Calu3 (cell line): ENCODE measurements at places on chromosomes 6 and 20.

DNA sequence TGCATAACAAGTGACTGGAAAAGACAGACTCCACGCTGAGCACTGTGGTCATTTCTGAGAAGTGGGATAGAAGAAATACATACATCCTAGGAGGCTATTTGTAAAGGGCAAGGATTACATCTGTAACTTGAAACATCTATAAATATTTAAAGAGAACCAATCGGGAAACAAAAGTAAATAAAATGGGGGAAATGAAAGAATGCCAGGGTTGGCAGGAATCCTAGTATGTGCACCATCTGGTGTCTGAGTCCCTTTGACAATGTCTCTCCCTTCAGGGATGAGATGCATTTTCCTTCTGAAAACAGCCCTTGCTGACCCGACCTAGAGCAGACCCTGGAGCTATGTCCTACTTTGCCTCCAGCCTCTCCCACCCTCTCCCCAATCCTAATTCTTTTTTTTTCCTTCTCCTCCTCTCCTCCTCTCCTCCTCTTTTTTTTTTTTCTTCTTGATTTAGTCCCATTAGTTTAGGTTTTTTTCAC, 53.2 kb downstream of the VSTM2L start:
- no peak for DNase-seq

DNA sequence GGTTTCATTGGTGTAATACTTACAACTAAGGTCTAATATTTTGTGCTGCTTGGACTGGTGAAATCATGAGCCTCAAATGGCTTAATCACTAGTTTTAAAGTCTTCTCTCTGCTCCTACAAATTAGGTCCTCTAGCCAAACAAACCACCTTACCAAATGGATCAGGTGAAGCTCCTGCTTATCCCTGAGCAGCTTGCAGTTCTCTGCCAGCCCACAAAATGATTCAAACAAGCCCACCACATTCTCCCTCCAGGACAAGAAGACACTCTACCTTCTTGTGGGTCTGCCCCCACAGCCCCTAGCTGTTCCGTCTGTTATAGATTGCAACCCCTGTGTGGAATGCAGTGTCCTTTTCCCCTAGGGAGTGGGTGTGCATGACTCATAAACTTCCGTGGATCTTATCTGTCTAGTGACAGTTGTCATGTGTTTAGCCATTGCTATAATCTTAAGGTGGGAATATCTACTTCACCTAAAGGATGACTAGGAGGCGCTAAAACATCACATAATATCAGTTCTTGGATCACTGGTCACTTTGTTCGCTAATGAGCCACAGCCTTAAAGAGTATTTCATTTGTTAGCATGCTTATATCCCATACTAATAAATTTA, 940.5 kb upstream of the MANEA start:
- DNase-seq, result no peak

- DNase-seq, result no peak
These were observed 41.2 kb downstream of the ZC3H12D start for GRCh38 chr6:149443411-149444181.

DNA sequence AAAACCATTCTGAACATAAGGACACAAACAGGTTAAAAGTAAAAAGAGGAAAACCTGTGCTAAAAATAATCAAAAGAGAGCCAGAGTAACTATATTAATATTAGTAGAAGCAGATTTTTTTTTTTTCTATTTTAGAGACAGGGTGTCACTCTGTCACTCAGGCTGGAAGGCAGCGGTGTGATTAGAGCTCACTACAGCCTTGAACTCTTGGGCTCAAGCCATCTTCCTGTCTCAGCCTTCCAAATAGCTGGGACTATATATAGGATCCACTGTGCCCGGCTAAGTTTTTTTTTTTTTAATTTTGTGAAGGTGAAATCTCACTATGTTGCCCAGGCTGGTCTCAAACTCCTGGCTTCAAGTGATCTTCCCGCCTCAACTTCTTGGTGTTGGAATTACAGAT, 33.4 kb upstream of the PLN start:
- no peak for DNase-seq

GRCh38 chr20:48773837-48774418, 53.9 kb downstream of the PREX1 start:
- no peak for DNase-seq

DNA sequence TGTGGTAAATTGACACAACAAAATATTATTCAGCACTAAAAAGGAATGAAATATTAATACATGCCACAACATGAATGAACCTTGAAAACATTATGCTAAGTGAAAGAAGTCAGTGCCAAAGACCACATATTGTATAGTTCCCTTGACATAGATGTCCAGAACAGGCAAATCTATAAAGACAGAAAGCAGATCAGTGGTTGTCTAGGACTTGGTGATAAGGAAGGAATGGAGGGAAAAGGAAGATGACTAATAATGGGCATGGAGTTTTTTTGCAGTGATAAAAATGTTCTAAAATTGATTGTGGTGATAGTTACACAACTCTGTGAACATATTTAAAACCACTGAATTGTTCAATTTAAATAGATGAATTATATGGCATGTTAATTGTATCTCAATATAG, 32.5 kb downstream of the TBX18 start:
- DNase-seq, result no peak

DNA sequence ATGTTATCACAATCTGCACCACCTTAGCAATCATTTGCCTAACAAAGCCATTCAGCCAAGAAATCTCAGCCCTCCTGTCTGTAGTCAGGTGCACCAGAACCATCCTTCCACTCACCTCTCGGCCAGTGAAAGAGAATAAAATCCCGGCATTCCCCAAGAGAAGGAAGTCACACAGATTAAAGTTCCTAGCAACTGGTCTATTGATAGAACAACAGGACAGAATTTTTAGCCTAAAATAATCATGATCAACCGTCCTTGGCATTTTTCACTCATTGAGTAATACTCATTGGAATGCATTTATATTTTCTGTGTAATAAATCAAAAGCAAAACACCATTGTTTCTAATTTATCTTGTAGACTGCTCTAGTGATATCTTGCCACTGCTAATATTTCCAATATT, 85.7 kb upstream of the CDH4 start:
- no peak for DNase-seq

GRCh38 chr20:32963176-32963575, 41.1 kb downstream of the SUN5 start:
- DNase-seq, result no peak

- no peak for DNase-seq
These were observed 487.4 kb downstream of the TENT5A start for GRCh38 chr6:81265106-81265505.

- no peak for DNase-seq
These were observed 175.2 kb upstream of the FERMT1 start for GRCh38 chr20:6298049-6298448.

DNA sequence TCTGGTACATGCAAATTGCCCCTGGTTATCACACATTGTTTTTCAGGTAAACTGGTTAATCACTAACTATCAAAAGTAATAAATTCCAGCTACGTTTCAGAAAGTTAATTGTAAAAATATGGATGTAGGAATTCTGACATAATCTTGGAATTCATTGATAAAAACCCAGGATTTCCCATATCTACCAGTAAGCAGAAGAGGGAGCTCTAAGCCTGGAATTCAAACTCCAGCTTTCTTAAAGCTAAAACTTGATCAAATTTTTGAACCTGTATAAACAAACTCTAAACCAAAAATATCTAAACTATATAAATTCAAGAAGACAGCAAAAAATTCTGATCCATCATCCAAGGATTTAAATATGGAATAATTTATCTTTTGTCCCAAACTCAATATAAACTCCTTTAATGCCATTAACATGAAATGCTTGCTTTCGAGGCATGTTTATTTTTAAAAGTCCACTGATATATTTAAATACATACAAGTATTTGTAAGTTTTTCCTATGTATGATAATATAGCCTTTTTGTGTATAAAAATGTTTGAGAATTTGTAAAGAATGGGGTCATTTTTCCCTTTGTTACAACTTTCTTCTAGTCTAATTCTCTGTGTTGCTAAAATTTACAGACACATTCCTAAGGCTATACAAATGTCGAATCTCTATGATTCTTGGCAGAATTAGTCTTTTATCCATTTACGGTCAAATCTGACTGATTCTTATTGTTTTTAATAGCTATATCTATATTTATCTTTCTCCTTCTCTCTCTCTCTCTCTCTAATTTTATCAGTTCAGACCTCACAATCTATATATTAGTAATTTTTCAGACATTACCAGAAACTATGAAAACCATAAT, 91.4 kb upstream of the RNF217 start:
- DNase-seq, result peak; percentile 7
